ENCODE measurements at places on chromosomes 6 and 20. TPM values are rescaled to one million over a fixed set of nuclear protein-coding genes. Genes with fewer than 3 reads are reported as not detected.

- no peak overlapping the region for H3K4me3 ChIP-seq
- no peaks in the 10 kb centered on the region for H3K4me1 ChIP-seq
- H3K36me3 ChIP-seq = peaks cover 31% of the 10 kb centered on the region
- H3K27me3 ChIP-seq = no peaks in the 10 kb centered on the region
- H3K27ac ChIP-seq = 0 out of 2 replicates have a peak overlapping the region, but pooled peaks have one; percentile 23
- no peak for DNase-seq
These were observed 16.1 kb upstream of the KIAA0408 start for GRCh38 chr6:127475135-127475822.

GRCh38 chr20:59736366-59736765 is 132.0 kb downstream of the PHACTR3 start:
- no peak for DNase-seq
- no peaks in the 10 kb centered on the region for H3K36me3 ChIP-seq
- H3K27me3 ChIP-seq = no peaks in the 10 kb centered on the region
- H3K27ac ChIP-seq = no peak overlapping the region
- H3K4me3 ChIP-seq = no peak overlapping the region

DNA sequence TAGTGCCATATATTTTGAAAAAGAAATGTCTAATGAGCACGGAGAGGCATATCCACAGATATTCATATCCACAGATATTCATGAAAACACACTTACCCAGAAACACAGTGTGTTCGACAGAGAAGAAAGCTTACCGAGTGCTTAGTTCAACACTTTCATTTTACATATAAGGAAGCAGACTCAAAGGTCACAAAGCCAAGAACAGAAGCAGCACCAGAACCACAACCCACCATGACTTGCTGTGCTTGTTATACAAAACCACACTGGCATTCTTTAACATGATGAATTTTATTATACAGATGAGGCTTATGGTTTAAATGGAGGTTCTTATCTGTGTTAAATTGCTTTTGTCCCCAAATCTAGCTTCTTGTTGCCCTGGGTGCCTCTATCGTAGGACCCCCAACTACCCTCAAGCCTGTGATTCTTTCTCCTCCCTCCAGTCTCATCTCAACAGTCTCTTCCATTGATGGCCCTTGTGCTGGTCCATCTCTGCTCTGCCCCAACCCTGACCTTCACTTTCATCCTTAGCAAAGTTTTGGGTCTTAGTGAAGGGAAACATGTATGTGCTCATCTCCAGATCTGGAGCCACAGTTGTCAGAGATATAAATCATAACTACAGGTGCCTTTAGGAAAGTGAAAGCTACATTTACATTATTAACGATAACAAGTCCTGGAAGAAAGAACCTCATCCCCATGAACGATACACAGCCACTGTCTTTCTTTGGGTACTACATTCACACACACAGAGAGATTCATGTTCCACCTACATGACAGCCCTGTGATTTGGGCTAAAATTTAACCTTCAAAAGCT is 40.0 kb downstream of the SF3B5 start:
- no peaks in the 10 kb centered on the region for H3K36me3 ChIP-seq
- no peak overlapping the region for H3K27ac ChIP-seq
- no peak overlapping the region for H3K4me3 ChIP-seq
- H3K4me1 ChIP-seq = no peaks in the 10 kb centered on the region

DNA sequence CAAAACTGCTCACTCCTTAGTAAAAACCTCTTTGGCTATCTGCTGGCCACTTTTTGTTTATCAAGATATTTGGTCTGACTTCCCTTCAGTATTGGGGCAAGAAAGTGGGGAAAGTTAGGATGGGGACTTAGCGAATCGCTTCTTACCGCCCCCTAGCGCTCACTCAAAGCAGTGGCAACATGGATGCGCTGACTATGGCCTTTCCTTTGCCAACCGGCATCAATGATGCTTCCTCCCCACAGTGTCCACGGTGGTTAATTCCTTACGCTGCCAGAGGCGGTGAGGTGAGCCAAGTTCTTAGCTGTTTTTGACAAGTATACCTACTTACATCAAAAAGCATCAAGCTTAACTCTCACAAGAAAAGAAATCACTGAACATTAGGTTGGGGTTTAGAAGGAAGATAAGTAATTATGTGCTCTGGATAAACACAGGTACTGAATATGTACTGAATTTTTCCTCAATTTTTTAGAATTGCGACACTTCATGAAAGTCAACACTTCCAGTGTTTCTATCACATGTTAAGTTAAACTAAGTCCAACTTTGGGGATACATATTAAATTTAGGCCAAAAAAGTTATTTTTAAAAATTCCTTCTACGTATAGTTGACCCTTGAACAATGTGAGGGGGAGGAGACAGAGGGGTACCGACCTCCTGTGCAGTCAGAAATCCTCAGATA is 86.7 kb downstream of the GMDS start:
- H3K4me3 ChIP-seq = no peak overlapping the region
- no peaks in the 10 kb centered on the region for H3K4me1 ChIP-seq
- H3K27ac ChIP-seq = no peak overlapping the region

GRCh38 chr6:105644691-105645090 is 241.8 kb upstream of the PREP start:
- H3K4me1 ChIP-seq = no peaks in the 10 kb centered on the region
- no peak overlapping the region for H3K27ac ChIP-seq
- no peak for DNase-seq
- no peaks in the 10 kb centered on the region for H3K27me3 ChIP-seq
- no peak overlapping the region for H3K4me3 ChIP-seq

DNA sequence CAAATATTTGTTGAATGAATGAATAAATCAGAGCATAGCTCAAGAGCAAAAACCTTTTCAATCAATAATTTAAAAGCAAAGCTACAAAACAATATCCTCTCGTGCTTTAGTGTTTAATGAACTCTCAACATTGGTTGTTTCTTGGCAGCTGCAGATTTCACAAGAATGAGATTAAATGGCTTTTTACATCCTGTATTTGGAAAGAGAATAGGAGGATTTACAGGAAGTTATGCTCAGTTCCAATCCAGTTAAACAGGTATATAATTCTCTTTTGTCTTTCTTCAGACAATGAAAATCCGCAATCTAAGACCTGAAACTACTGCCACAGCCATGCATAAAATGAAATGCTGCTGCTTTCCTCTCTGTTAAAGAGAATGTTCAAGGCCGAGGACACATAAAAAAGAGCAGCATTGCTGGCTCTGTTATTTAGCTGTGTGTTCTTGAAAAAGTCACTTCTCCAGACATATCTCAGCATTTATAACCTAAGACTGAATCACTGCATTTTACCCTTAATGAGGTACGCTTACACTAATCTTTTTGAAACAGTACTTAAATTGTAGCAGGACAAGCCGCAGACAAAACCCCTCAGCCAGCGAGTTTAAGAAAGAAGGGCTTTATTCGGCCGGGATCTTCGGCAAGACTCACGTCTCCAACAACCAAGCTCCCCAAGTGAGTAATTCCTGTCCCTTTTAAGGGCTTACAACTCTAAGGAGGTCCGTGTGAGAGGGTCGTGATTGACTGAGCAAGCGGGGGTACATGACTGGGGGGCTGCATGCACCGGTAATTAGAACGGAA is 3.6 kb downstream of the C6orf52 start:
- no peak overlapping the region for H3K4me3 ChIP-seq
- H3K4me1 ChIP-seq = no peaks in the 10 kb centered on the region
- no peak for DNase-seq
- no peaks in the 10 kb centered on the region for H3K36me3 ChIP-seq
- no peaks in the 10 kb centered on the region for H3K27me3 ChIP-seq

- no peaks in the 10 kb centered on the region for H3K36me3 ChIP-seq
- no peak overlapping the region for H3K4me3 ChIP-seq
- no peaks in the 10 kb centered on the region for H3K27me3 ChIP-seq
- no peaks in the 10 kb centered on the region for H3K4me1 ChIP-seq
These were observed 37.6 kb upstream of the CCN6 start for GRCh38 chr6:112016320-112016719.

DNA sequence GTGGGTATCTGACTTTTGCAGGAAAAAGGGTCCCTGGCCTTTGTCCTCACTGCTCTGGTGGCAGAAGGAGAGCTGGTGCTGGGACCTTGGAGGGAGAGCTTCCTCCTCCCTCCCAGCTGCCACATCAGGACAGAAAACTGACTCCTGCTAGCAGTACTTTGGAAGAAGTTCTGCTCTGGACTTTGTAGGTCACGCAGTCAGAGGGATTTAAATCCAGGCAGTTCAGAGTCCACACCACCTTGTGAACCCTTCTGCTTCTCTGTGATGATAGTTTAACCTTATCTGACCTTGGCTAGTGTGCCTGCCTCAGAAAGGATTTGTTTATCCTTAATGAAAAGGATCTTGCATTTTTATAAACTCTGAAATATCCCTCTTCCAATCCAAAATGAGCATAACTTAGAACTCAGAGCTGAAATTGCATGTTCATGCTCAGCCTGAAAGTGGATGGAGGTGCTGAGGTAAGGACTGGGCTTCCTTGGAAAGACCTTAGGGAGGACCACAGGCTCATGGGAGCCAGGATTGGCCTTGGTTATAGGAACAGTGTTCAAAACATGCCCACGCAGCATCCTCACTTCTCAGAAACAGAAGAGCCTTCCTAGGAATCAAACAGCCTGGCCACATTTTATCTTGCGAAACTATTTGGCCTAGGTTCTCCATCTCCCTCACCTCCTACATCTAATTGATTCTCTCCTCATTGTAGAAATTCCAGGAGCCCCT is 123.9 kb upstream of the SASH1 start:
- H3K4me3 ChIP-seq = no peak overlapping the region
- no peak for DNase-seq
- H3K27me3 ChIP-seq = no peaks in the 10 kb centered on the region
- H3K4me1 ChIP-seq = peaks cover 4% of the 10 kb centered on the region
- H3K27ac ChIP-seq = no peak overlapping the region

GRCh38 chr6:39082310-39082709 is 32.7 kb downstream of the SAYSD1 start:
- no peaks in the 10 kb centered on the region for H3K4me1 ChIP-seq
- no peak overlapping the region for H3K4me3 ChIP-seq
- H3K27me3 ChIP-seq = no peaks in the 10 kb centered on the region
- no peaks in the 10 kb centered on the region for H3K36me3 ChIP-seq
- no peak overlapping the region for H3K27ac ChIP-seq
- DNase-seq = peak; percentile 41

C20orf202 gene
- 0.11 TPM for polyA plus RNA-seq

EEF1A2 gene
- polyA plus RNA-seq = 7.4 TPM

HTR1E gene
- 0.09 TPM for polyA plus RNA-seq

KCNK15 gene
- polyA plus RNA-seq = 0.33 TPM

All from H1 (cell line).